Vagina (tissue), 2 donors: ENCODE measurements at places on chromosomes 5 and 9.

DNA sequence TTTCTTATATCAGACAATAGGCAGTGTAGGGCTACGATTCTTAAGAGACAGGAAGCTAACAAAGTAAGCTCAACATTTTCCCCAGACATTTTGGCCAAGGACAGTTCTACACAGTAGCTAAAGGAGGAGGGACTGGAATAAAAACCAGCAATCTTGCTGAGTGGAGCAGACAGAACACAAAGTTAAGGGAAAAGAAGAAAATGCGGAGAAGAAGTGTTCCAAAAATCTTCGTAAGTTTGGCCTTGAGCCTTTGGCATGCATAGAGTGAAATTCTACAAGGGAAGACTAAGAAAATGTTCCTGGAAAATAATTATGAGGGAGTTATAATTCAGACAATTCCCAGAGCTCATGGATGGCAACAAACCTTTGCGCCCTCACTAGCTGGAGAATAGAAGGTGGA lies 748.0 kb upstream of the CTNND2 start:
- no peak for DNase-seq

DNA sequence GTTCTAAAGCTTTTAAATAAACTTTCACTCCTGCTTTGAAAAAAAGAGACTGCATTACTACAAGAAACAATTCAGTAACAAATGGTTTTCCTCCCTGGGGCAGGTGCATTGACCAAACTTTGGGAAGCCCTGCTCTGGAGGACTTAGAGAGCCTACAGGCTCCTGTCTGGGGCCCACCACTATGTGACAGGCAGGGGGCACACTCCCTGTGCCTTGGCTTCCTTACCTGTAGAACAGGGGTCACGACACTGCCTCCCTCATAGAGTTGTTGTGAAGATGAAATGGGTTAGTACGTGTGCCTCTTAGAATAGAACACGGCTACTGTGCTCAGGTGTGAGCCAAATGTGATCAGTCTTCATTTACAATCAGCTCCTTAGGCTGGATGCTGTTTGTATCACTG lies 130.1 kb downstream of the GPBP1 start:
- peak; percentile 64 for DNase-seq

DNA sequence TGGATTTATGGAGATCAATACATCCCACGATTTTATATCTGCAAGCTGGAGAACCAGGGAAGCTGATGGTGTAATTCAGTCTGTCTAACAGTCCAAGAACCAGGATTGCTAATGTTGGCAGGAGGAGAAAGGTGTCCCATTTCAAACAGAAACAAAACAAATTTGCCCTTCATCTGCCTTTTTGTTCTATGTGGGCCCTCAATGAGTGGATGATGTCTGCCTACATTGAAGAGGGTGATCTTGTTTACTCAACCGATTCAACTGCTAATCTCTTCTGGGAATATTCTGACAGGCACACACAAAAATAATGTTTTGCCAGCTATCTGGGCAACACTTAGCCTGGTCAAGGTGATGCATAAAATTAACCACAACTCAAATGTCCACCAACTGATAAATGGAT lies 65.1 kb upstream of the IL33 start:
- no peak for DNase-seq

GRCh38 chr5:112983363-112983762 lies 6.8 kb downstream of the DCP2 start:
- no peak for DNase-seq

- no peak for DNase-seq
Observed at GRCh38 chr9:29751226-29751625, 2177.9 kb upstream of the C9orf72 start.

DNA sequence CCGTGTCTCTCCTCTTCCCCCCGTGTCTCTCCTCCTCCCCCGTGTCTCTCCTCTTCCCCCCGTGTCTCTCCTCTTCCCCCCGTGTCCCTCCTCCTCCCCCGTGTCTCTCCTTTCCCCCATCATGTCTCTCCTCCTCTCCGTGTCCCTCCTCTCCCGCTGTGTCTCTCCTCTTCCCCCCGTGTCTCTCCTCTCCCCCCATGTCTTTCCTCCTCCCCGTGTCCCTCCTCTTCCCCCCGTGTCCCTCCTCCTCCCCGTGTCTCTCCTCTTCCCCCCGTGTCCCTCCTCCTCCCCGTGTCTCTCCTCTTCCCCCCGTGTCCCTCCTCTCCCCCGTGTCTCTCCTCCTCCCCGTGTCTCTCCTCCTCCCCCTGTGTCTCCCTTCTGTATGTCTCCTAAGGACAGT lies 12.8 kb upstream of the RNU6ATAC start:
- DNase-seq: no peak
